ENCODE measurements at places on chromosomes 5 and 9. TPM values are rescaled to one million over a fixed set of nuclear protein-coding genes. Genes with fewer than 3 reads are reported as not detected.

DNA sequence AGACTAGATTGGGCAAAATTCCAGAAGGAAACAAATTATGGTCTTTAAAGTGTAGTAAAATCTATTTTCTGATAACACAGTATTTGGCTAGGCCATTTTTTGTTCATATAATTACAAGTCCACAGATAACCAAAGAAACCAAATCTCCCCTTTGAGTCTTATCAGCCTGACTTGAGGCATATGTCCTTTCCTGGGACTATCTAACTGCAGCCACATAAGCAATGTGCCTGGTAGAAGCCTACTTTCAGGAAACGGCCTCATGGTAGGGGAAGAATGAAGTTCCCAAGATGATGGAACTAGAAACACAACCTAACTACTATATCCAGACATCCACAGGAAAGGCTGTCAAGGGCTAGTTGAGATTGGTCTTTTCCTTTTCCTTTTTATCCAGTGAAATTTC is 130.0 kb downstream of the PIK3R1 start:
- DNase-seq = no peak

- DNase-seq = no peak
Measured at GRCh38 chr9:111069183-111069582, 30.9 kb upstream of the LPAR1 start.

The MCTP1 gene
- 29.3 TPM for total RNA-seq

DNA sequence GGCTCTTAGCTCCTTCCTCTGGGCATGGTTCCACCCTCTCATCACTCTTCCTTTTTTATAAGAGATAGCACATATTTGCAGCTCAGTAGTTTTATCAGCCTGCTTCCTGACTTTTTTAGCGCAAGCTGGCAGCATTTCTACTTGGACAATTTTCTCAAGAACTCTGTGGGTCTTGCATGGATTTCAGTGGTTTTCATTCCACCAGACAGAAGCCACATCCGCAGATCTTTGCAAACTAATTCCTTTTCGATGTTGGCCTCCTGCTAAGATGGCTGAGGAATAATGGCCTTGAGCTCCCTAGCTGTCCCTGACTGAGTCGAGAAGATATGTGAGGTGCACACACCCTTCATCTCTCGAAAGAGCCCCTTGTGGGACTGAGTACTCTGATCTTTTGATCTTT is 49.5 kb downstream of the GALNT12 start:
- no peak for DNase-seq

GRCh38 chr5:157669701-157670097 is 1.6 kb upstream of the C5orf52 start:
- no peak for DNase-seq

The GDF9 gene
- 0.79 TPM for total RNA-seq

- DNase-seq = peak; percentile 33
Measured at GRCh38 chr9:133347515-133347984, 381 bp downstream of the MED22 start.

DNA sequence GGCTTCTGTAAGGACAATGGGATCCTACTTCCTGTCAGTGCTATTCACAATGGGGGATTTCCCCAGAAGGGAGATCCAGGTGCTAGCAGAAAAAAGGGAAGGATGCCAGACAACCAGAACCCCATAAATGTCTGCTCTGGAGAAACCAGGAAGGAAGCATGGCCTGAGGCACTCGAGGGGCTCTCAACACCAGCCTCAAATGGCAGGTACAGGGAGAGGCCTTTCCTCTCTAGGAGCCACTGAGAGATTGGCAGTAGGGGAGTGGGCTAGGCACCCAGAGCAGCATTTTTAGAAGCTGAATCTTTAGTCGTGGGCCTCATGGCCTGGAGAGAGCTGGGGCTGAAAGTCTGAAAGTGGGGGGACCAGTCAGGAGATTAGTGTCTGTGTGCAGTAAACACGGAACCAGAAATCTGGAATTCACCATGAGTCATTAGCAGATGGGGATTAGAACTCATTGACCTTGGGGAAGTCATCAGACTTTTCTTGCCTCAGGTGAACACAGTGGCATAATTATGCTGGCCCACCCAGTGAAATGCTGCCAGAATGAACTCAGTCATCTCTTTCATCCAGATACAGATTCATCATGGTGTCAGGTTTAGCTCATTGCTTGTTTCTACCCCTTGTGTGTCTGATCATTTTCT is 28.3 kb downstream of the ARHGEF28 start:
- peak; percentile 63 for DNase-seq

The PHF24 gene
- not detected for total RNA-seq

The HMMR gene
- total RNA-seq = 29.3 TPM

DNA sequence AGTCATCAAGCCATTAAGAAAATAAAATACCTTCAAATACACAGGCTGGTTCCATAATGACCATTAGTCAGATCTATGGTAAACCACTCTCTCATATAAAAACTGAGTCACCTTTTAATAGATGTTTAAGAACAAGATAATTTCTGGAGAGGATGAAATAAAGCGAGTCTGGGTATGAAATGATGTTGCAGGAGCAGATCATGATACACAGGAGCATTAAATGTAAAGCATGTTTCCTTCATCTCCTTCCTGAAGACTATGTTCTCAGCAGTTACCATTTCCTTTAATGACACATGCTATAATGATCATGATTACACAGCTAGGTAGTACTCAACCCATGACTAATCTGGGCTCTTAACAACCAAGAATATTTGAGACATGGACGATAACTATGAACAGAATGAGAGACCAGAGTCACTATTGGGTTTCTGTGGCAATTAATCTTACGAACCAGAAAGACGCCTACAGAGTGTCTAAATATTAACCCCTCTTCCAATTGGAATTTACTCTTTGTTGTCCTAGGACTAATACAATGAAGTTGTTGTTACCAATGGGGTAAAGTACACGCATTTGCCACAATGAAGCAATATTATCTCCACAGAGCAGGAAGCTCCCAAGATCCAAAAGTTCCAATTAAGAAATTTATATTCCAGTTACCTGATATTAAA is 105.6 kb downstream of the NR6A1 start:
- peak; percentile 36 for DNase-seq

The TAS2R1 gene
- total RNA-seq = not detected

DNA sequence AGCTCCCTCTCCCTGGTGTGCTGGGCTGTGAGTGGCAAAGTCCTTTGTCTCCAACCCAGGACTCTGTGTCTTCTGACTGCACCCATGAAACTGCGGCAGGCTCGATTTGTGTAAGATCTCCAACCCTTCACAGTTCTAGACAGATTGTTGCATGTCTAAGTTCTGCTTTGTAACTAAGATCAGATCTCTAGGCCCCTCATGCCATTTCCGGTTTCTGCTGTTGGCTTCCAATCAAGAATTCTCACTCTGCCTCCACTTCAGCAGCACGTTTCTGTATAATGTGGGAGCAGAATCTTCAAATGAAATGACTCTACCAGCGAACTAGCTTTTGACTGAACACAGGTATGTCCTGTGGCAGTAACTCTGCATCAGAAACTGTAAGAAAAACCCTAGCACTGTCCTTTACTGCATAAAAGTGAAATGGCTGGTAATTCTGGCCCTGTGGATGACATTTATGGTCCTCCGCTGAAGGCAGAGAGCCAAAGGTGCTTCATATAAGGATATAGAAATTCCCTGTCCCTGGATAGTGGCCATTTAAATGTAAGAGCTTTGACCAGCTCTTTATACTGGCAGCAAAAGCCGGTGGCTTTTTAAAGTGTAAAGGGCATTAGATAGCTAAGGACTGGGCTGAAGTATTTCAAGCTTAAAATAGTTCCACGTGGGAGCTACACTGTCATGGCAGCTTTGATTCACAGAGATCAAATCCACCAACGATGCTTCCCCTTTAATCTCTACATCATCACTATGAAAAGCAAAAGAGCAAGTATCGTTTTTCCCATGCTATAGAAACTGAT is 319.0 kb upstream of the CDH6 start:
- no peak for DNase-seq

All from MCF 10A (cell line).